Fibroblast of villous mesenchyme (primary cell): ENCODE measurements at places on chromosomes 12 and 14.
A peak's percentile ranks its signal among the peaks of the same experiment; 100 is the strongest.

DNA sequence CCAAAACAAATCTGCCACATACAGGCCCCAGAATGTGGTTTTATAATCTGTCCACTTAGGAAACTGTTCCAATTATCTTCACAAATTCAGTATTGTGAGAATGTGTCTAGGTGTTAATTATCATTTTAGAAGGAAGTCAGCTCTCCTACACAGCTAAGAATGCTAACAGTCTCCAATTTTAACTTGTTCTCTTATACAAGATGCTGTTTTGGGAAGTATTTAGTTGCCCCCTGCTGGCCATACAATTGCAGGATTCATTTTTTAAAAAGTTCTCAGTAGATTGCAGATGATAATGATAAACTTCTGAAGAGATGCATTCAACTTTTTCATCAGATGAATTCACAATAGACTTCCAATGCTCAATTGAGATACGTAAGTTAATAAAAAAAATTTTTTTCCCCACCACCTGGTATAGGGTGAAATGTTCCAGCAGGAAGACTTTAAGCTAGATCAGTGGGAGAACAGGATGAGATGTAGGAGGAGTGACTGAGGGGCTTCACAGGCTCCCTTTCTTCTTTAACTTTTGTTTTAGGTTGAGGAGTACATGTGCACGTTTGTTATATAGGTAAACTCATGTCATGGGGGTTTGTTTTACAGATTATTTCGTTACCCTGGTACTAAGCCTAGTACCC, 27.3 kb upstream of the OSBPL8 start:
- DNase-seq = peak; percentile 75

DNA sequence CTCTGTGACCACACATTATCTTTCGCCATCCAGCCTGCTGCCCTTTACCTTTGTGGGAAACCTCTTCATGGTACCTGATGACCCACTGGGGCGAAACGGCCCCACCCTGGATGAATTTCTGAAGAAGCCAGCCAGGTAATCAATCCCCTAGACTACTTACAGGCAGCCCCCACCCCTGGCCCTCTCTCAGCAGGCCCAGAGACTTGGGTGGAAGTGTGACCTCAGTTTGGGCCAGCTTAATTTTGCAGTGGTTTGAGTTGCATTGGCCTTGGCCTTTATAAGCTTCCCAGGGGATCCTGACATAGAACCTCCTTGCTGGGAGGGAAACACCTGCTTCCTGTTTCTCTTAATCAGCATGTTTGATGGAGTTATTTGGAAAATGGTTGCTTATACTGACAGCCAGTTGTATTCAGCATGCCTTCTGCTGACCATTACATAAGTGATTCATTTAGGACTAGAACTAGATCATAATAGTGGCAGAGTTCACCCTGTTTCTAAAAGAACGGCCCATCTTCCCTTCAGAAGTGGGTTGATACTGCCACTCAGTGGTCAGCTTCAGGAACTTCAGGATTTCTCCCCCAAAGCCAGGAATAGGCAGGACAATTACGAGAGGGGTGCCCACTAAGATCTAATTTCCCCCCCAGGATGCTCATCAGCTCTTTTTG, 6.1 kb downstream of the SDR39U1 start:
- peak; percentile 78 for DNase-seq

DNA sequence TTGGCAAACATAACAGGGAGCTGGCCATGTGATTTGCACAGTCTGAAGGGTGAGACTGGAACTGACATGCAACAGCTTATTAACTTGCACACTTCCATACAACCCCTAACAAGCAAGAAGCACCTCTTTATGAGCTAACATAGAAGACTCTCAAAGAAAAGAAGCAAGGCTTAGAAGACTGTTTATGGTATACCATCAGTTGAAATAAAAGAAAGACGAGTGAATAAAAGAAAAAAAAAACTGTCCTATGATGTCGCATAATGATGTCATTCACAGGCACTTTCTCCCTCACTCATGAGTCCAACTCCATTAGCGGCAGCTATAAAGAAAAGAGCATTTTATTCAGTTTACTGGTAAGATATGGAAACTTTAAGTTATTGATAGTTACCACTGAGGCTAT, 3.3 kb upstream of the MDM1 start:
- no peak for DNase-seq

GRCh38 chr14:49853158-49853477, 530 bp upstream of the NEMF start:
- no peak for DNase-seq

DNA sequence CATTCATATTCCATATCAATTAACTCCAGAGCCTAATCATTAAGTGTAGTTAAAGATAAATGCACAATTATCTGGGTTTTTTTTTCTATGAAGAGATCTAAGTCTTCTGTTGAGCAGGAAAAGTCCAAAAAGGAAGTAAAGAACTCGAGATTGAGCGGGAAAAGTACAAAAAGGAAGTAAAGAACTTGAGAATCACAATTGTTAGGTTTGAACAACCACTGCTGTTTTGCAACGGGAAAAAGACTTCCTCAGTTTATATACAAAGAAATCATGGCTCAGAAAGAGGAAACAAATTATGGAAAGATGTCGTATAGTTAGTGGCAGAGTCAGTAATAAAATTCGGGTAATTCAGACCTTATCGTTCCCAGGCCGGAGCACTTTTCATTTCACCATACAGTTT, 63.3 kb downstream of the PPP1R12A start:
- DNase-seq = no peak

DNA sequence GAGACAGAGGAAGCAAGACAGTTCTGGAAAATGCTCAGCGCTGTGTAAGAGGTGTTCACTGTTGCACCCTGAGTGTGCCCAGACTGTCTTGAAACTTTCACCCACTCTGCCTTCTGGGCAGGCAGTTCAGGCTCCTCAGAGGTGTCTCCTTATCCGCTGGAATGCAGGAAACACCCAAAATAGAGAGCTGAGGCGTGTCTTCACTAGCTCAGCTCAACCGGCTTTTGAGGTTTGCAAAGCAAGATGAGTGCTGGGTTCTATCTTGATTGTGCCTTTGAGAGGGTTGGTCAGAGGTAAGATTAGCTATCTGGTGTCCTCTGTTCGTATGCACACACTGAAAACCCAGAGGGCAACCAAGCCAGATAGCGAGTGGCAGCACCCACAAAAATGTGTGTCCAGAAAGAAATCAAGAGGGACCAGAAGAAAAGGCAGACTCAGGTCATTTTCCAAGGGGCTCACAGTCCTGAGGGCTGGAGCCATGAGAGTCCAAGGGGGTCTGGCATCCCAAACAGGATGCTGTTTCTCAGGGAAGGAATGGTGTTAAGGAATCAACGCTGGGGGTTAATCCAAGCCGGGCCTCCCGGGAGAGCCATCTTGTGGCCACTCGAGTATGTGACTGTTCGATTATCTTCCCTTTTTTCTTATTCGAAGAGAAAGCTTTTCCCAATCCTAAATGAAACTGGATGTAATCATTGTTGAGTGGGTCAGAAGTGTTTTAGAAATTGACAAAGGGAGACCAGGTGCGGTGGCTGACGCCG, 47.1 kb downstream of the TBX3 start:
- DNase-seq = peak; percentile 25

DNA sequence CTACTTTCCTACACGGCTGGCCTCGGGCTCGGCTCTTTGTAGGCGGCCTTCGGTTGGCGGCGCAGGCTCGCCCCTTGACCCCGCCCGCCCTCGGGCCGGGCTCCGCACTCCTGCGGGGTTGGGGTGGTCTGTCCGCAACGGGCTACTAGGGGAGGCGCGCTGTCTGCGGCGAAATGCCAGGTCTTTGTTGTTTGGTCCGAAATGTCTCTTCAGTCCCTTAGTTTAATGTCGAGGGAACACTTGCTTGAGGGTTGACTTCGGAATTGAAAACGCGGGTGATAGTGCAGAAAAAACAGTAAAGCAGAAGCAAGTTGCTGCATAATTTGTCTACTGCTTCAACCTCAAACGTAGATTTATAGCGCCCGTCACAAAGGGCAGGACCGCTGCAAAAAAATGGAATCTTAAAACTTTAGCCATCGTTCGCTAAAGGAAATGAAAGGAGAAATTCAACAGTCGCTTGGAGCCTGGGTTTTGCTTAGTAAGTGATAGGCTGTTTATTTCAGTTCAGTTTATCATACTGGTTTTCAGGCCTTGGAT, 390 bp downstream of the JKAMP start:
- DNase-seq = peak; percentile 55

DNA sequence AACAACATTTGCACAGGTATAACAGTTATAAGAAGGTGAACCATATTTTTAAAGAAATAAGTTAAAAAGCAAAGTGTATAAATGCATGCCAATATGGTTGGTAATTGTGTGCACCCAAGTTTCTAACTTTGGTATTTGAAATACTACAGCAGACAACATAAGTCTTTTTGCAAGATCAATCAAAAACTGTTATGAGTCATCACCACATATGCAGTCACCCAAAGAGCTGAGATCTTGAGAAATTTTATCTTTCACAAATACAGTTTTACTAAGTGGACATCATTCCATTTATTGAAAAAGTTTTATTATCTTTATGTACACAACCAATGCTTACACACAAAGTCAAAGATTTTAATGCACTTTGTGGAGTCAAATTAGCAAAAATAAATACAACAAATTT, 7.0 kb upstream of the ACSS3 start:
- no peak for DNase-seq

DNA sequence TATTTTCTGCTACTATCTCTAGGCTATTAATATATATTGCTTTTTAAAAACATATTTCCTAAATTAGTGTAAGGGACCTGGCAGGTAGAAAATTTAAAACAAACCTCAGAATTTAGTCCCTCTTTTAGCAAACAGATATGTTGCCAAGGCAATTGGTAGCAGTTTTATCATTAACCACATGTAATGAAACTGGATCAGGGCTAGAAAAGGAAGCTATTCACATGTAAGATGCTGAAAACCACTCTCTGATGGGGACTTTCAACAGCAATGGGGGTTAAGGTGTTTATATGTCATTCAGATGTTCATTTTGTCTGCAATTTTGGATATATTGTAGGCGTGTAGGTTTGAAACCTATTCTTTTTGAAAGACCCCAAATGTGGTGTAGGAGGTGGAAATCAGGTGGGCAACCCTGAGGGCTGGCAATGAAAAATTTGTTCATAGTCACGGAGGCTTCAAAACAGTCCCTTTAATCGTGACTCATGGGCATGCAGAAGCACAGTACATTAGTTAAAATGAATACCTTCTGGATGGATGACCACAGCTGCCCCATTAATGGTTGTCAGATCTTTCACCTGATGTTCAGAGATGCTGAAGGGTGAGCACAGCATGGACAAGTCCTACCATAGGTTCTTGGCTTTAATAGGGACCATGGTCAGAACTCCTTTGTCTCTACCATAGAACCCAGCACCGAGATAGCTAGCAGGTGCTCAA, 5.9 kb upstream of the PKP2 start:
- no peak for DNase-seq

DNA sequence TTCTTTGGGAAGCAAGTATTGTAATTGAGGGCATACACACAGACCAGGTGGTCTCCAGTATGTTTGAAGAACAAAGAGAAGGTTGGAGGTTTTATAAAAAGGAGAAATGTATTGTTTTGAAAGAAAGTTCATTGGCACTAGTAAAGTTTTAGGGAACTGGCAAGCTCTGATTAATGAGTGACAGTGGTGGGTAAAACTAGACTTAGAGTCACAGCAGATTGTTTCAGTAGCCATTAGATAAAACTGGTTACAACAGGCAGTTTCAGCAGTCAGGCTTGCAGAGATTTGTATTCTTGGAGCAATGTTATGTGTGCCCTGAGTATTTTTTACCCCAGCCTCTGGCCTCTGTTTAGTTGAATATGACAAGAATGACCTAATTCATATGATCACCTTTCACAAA, 49.1 kb upstream of the ARID2 start:
- DNase-seq = no peak

DNA sequence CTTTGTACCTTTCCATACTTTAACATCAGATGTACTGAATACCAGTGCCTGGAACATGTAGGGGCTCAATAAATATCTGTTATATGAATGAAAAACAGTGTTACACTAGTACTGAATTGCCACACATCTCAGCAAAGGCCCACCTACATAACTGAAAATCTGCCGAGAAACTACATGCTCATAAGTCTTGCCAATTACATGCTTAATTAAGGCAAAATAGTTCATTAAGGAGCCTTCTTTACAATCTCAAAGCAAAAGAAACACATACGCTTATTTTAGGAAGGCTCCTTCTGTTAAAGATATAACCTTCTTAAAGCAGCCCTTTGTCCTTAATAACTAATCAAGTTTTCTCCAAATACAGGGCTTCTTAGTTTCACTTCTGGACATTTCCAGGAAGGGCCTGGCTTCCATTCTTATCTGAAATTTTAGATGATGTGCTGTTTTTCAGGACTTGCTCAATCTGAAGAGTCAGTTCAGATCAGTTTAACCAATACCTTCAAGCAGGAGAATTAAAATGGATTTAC, 11.5 kb downstream of the LIMA1 start:
- peak; percentile 86 for DNase-seq

- DNase-seq = no peak
Measured at GRCh38 chr14:24908592-24909236, 141.2 kb downstream of the STXBP6 start.

DNA sequence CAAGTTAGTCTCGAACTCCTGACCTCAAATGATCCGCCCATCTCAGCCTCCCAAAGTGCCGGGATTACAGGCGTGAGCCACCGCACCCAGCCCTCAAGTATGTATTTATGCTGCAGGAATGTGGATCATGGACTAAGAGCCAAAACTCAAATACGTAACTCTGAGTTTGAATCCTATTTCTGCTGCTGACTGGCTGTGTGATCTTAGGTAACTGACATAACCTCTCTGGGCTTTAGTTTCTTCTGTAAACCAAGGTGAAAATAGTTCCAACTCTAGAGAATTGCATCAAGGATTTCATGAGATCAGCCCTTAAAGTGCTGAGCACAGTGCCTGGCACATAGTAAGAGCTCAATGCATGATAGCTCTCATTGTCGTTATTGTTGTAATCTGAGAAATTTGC, 37.4 kb downstream of the HSPB8 start:
- DNase-seq = no peak
